ENCODE measurements at places on chromosomes 12 and 14.
A peak's percentile ranks its signal among the peaks of the same experiment; 100 is the strongest.

DNA sequence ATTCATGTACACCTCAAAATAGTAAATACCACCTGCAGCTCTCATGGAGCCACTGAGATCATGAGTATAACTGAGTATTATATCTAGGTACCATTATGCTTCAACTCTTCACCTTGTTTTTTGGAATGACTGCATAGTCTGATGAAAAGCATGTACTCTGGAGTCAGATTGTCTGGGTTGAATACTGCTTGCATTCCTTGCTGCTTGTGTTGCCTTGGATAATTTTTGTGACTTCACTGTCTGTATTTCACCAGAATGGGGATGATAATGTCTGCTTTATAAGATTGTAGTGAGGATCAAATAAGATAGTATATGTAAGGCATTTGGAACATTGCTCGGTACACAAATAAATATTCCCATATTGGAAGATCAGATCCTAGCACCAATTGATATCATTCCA lies 54.2 kb downstream of the SUSD6 start:
- peaks cover 99% of the 10 kb centered on the region for H3K4me1 ChIP-seq
- no peaks in the 10 kb centered on the region for H3K36me3 ChIP-seq
- no peaks in the 10 kb centered on the region for H3K27me3 ChIP-seq
- H3K4me3 ChIP-seq = no peak overlapping the region
- peak overlapping the region; percentile 79 for H3K27ac ChIP-seq
- no peak for DNase-seq

DNA sequence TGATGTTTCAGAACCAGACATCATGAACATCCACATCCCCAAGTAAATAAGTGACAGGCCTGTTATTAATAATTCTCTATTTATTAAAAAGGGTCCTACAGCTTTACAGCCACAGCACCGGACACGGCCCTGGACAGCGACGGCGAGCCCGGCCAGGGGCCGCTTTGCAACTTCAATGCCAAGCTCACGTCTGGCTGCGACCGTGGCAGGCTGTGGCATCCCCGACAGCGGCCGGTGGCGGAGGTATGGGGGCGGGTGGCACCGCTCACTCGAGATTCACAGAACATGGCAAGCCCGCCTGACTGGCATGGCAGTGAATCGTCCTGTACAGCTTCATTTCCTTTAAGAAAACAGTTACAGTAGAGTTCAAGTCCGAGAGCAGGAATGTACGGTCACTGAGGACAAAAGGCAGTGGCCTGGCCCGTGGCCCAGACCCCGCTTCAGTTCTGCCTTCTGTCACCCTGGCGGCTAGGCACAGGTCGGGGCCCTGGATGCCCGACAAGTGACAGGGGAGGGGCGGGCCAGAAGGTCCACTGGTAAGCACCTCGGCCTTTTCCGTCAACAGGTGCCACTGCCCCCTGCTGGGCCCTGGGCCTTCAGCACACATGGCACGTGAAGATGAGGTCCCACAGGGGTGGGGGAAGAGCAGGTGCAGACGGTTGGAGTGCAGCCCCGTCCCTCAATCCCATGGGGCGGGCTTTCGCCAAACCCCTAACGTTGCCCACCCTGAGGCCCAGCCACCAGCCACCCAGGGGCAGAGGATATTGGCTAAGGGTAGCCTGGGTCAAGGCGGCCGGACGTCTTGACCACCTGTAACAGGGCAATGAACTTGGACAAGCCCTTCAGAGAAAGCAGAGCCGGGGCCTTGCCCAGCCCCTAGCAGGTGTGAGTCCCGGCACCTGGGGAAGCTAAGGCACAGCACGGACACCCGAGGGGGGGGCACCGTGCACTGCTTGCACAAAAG lies 30.3 kb downstream of the HIP1R start:
- no peak for DNase-seq
- H3K4me1 ChIP-seq = peaks cover 19% of the 10 kb centered on the region
- no peak overlapping the region for H3K4me3 ChIP-seq
- H3K27me3 ChIP-seq = no peaks in the 10 kb centered on the region
- H3K36me3 ChIP-seq = peaks cover 13% of the 10 kb centered on the region
- H3K27ac ChIP-seq = no peak overlapping the region

DNA sequence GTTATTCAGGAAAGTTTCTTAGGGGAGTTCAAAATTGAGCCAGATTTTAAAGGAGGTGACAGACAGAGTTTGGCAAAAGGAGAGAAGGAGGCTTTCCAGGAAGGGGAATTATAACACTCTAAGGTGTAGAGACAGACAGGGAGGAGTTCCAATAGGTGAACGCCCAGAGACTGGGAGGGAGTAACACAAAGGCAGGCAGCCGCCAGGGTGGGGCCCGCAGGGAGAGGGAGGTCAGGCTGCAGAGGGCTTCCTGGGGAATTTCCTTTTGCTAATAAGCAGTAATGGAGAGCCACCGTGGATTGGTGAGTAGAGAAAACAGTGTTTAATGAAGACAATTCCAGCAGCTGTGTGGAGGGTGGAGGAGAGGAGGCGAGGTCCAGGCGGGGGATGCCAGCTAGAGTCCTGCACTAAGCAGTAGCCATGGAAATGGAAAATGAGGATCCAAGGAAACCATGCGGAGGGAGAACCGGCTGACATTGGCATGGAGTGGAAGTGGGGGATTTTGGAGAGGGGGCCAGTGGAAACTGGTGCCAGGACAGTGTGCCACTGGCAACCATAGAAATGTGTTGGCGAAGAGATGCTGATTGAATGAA lies 22.2 kb downstream of the GRIN2B start:
- H3K36me3 ChIP-seq = no peaks in the 10 kb centered on the region
- no peak overlapping the region for H3K4me3 ChIP-seq
- no peak overlapping the region for H3K27ac ChIP-seq

- peaks cover 65% of the 10 kb centered on the region for H3K4me1 ChIP-seq
- H3K4me3 ChIP-seq = peak overlapping the region; percentile 25
- no peaks in the 10 kb centered on the region for H3K27me3 ChIP-seq
Measured at GRCh38 chr14:77032844-77033621, 4.5 kb upstream of the IRF2BPL start.
